Ureter (tissue), 1 donor: ENCODE measurements at places on chromosomes 16 and 17. TPM values are rescaled to one million over a fixed set of nuclear protein-coding genes. Genes with fewer than 3 reads are reported as not detected.

- no peak for DNase-seq
Observed at GRCh38 chr16:50002190-50002589, 22.8 kb upstream of the CNEP1R1 start.

DNA sequence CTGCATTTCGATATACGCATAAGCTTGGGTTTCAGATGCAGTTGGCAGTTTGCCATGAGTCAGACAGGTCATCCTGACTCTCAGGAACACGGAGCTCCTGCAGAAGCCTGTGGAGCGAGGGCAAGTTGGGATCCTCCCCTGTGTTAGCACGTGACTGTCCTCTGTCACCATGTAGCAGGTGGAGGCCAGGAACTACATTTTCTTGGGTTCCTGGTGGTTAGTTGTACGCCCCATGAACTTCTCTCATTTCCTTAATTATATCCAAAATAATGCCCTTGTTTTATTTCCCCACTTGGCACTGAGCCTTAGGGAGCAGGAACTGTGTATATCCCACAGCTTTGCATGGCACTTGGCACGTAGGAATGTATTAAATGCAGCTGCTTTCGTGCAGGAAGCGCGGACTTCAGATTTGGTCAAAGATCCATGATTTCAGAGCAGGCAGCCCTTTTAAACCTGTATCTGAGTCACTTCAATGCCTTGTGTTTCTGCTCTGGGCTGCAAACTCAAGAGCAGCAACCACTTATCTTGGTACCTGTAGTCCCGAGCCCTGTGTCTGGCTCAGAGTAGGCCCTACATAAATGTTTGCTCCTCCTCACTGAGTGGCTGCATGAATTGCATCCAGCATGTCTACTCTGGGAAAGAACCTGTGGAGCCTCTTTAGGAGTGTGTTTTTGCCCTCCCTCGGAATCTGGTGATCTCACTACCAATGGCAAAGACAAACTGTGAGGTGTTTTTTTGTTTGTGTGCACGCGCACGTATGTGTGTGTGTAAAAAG is 428.4 kb downstream of the MAF start:
- no peak for DNase-seq

GRCh38 chr17:9021158-9021991 is at the start of gene NTN1:
NTN1 (plus strand) TSS chr17:9021510; CDS start chr17:9022374, 864 bp downstream.
- no peak for DNase-seq

The CES3 gene
- 0.29 TPM for total RNA-seq

The PPM1D gene
- total RNA-seq = 10.0 TPM

The TUBD1 gene
- 9.4 TPM for total RNA-seq
